Left renal pelvis (tissue), 4 donors: ENCODE measurements at places on chromosomes 5 and 9. TPM values are rescaled to one million over a fixed set of nuclear protein-coding genes. Genes with fewer than 3 reads are reported as not detected.

SEC61B gene
- 156 TPM for polyA plus RNA-seq

GRXCR2 gene
- polyA plus RNA-seq, result not detected

ATP10B gene
- polyA plus RNA-seq, result 0.16 TPM

UBE2QL1 gene
- 1.0 TPM for polyA plus RNA-seq

PCDHA3 gene
- polyA plus RNA-seq, result 0.27 TPM

SCAI gene
- 11.5 TPM for polyA plus RNA-seq

LRRC19 gene
- 0.38 TPM for polyA plus RNA-seq

DNAI1 gene
- 3.2 TPM for polyA plus RNA-seq

CCNO gene
- 4.0 TPM for polyA plus RNA-seq

RLN2 gene
- polyA plus RNA-seq, result 2.8 TPM

FOXD4L4 gene
- polyA plus RNA-seq, result 0.27 TPM

ZNF300 gene
- polyA plus RNA-seq, result 39.6 TPM

ZDHHC12 gene
- polyA plus RNA-seq, result 5.6 TPM

TMC1 gene
- 1.4 TPM for polyA plus RNA-seq

ANKRD34B gene
- 0.49 TPM for polyA plus RNA-seq

FOXD4L6 gene
- 0.08 TPM for polyA plus RNA-seq

KCNV2 gene
- not detected for polyA plus RNA-seq

TMCO6 gene
- 14.5 TPM for polyA plus RNA-seq

FYB1 gene
- 4.5 TPM for polyA plus RNA-seq

FAM170A gene
- polyA plus RNA-seq, result not detected

C5orf58 gene
- polyA plus RNA-seq, result 0.59 TPM

HTR4 gene
- 0.17 TPM for polyA plus RNA-seq

CLIC3 gene
- polyA plus RNA-seq, result 0.34 TPM

FOXD4L5 gene
- 0.12 TPM for polyA plus RNA-seq

CDH6 gene
- 63.9 TPM for polyA plus RNA-seq

OR1J2 gene
- polyA plus RNA-seq, result not detected

UQCRQ gene
- 188 TPM for polyA plus RNA-seq

FAM151B gene
- polyA plus RNA-seq, result 3.4 TPM

EHMT1 gene
- 75.7 TPM for polyA plus RNA-seq

TMEFF1 gene
- polyA plus RNA-seq, result 4.4 TPM

GRIA1 gene
- 1.4 TPM for polyA plus RNA-seq

PCDHGA7 gene
- polyA plus RNA-seq, result 2.5 TPM

FNBP1 gene
- 53.8 TPM for polyA plus RNA-seq

SPATA31D4 gene
- not detected for polyA plus RNA-seq

FGF10 gene
- 8.6 TPM for polyA plus RNA-seq

CDX1 gene
- polyA plus RNA-seq, result 0.40 TPM

TMEM252 gene
- polyA plus RNA-seq, result 4.3 TPM

SOX30 gene
- 0.30 TPM for polyA plus RNA-seq

RPS23 gene
- polyA plus RNA-seq, result 2,926 TPM

ECM2 gene
- 16.8 TPM for polyA plus RNA-seq

PCDHB4 gene
- 2.4 TPM for polyA plus RNA-seq

PRDM12 gene
- polyA plus RNA-seq, result not detected
